Pancreas (tissue), 10 donors: ENCODE measurements at places on chromosomes 2 and 18.

DNA sequence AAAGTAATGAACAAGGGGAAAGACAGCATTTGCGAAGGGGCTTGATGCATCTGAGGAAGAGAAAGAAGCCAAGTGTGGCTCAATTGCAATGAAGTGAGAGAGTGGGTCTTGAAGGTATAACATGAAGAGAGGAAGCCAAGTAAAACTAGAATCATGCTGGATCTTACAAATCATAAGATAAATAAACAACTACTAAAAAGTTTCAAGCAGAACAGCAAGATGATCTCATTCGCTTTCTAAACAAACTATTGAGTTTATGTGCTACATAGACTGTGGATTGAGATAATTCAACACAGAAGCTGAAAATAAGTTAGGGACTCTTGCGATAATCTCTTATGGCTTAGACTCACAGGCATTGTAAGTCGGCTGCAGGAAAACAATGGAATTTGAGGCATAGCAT lies 1310.5 kb upstream of the NRXN1 start:
- no peak for DNase-seq

- no peak for DNase-seq
These were observed 413.6 kb downstream of the PTH2R start for GRCh38 chr2:208820014-208820688.

DNA sequence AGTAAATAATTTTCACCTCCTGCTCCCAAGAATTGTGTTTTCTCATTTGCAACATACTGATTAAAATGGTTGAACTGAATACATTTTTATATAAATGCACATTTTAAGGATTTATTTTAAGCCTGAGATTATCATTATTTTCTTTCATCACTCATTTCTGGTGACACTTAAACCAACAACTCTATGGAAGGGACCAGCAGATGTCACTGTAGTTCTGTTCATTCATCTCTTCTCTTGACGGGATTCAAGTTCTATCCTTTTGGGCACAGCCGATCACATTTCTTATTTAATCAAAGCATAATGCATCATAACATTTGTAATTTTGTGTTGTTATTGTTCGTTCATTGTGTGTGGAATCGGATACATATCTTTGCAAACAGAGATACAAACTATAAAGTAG lies 417.9 kb downstream of the HRH4 start:
- DNase-seq = no peak

DNA sequence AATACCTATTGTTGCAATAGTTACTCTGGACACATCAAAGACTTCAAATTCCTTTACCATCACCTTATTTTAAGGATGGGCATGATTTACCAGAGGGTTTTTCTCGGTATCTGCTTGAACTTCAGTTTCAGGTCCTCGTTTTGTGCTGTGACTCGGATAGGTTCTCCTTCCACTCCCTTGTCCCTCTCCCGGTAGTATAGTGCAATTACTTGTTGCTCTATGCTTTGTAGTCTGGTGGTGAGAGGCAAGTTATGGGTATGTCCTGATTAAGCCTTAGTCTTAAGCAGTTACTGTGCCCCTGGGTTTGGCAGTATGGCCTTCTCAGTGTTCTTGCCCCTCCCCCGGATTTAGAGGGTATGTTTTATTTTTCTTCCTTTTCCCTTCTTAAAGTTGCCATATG lies 96.6 kb downstream of the RHBDD1 start:
- no peak for DNase-seq
